ENCODE measurements at places on chromosomes 5 and 9. TPM values are rescaled to one million over a fixed set of nuclear protein-coding genes. Genes with fewer than 3 reads are reported as not detected.

The CAMSAP1 gene
- polyA plus RNA-seq: 8.6 TPM

The CCNI2 gene
- polyA plus RNA-seq: not detected

The DPYSL3 gene
- polyA plus RNA-seq: 66.4 TPM

The FOXD4L3 gene
- polyA plus RNA-seq: not detected

The AGGF1 gene
- 8.4 TPM for polyA plus RNA-seq

The ADGRD2 gene
- not detected for polyA plus RNA-seq

The MTX3 gene
- polyA plus RNA-seq: 4.0 TPM

The IL17B gene
- polyA plus RNA-seq: 0.86 TPM

The ARL10 gene
- 6.0 TPM for polyA plus RNA-seq

The GNA14 gene
- 0.03 TPM for polyA plus RNA-seq

The IFNE gene
- polyA plus RNA-seq: 0.96 TPM

The COL5A1 gene
- 154 TPM for polyA plus RNA-seq

The SREK1IP1 gene
- polyA plus RNA-seq: 3.3 TPM

The CCL27 gene
- polyA plus RNA-seq: 0.17 TPM

The PLEKHG4B gene
- 1.1 TPM for polyA plus RNA-seq

The ELP1 gene
- 20.0 TPM for polyA plus RNA-seq

The RNF20 gene
- 13.7 TPM for polyA plus RNA-seq
